Mucosa of descending colon (tissue), 3 donors: ENCODE measurements at places on chromosomes 6 and 20. TPM values are rescaled to one million over a fixed set of nuclear protein-coding genes. Genes with fewer than 3 reads are reported as not detected.

The TRDN gene
- total RNA-seq: 0.51 TPM

The VGLL2 gene
- not detected for total RNA-seq

The HEY2 gene
- total RNA-seq: 2.9 TPM

The CAGE1 gene
- total RNA-seq: not detected

The CTAGE9 gene
- not detected for total RNA-seq

The PLG gene
- total RNA-seq: not detected

The GRM1 gene
- total RNA-seq: 0.13 TPM

The RGS17 gene
- 0.43 TPM for total RNA-seq

The SOX18 gene
- total RNA-seq: 12.6 TPM

The DDO gene
- 3.5 TPM for total RNA-seq

The L3MBTL1 gene
- 6.4 TPM for total RNA-seq

The SDCBP2 gene
- total RNA-seq: 165 TPM

DNA sequence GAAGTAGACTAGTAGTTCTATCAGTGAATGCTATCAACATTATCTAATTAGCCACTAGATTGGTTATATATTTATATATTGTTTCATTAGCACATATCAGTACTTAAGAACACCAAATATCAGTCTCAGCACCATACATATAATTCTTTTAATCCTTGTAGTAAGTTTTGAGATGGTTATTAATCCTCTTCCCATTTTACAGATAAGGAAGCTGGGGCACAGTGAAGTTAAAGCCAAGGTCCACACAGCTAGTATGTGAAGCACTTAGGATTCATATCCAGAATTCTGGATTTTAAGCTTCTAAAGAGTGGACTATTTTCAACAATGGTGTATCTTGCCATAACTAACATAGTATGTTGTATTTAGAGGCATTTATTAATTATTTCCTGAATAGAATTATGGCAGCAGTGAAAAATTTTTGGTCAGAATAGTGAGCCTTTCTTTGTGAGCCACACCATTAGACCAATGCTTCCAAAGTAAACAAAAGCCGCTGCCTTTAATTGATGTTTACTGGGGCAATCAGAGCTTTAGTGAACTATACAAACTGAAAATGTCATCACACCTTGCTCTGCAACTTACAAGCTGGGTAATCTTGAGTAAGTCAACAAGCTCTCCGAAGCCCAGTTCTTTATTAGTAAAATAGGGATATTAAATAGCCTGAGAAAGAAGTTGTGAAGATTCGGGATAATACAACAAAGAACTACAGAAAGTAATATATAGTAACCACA lies 41.9 kb upstream of the HBS1L start:
- no peak for DNase-seq

DNA sequence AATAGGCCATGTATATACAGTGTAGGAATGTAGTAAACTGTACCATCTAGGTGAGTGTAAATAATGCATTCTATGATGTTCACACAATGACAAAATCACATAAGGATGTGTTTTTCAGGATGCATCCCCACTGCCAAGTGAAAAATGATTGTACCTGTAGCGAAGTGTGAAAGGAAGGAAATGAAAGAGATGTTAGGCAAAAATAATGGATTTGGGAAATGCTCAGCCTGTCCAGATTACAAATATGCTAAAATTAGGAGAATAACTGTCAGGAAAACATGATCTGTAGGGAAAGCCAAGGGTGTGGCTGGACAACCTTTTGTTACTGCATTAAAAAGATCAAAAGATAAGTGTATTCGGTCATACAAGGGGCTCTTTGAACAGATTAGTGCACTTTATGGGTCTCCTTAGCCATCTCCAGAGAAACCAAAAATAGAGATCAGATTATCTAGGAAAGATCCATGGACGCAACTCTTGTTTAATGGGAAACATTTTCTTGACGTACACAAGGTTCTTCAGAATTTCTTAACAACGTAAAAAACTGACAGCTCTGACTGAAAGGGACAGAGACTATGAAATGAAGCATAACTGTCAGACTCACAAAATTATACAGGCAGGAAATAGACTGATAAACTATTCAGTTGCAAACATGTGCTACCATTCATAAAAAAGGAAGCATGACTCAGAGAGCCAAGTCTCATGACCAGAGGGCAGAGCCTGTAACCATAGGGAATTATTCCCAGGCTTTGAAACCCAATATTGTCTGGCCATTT lies 253.6 kb upstream of the RAB32 start:
- peak; percentile 13 for DNase-seq

GRCh38 chr6:88650029-88650619 lies 313.3 kb downstream of the RNGTT start:
- no peak for DNase-seq

DNA sequence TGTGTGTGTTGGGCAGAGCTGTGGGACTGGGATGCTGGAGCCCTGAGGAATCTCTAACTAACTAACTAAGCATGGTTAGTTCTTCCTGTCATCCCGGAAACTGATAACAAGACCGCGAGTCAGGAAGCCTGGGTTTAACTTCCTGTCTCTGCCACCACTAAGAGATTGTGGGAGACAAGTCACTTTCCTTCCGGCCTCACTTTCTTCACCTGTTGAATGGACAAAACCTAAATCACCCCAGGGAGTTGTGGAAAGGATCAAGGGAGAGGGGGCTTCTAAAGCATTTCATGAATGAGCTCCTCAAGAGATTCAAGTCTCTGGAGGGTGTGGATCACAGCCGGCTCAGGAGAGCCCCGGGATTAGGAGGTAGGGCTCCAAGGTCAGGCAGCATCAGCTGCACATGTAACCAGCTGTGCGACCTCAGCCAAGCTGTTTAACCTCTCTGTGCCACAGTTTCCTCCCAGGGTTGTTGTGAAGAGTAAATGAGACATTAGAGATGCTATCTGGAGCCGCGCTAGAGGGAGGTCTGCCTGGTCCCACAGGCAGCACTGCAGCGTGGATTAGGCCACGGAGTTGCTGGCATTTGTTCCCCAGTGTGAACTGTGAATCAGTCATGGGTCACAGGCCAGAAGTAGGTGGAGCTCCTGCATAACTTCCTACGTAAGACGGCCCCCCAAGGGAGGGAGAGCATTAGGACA lies 105.1 kb downstream of the TOX2 start:
- no peak for DNase-seq

- no peak for DNase-seq
These were observed 54.8 kb upstream of the SPDEF start for GRCh38 chr6:34610819-34611477.

DNA sequence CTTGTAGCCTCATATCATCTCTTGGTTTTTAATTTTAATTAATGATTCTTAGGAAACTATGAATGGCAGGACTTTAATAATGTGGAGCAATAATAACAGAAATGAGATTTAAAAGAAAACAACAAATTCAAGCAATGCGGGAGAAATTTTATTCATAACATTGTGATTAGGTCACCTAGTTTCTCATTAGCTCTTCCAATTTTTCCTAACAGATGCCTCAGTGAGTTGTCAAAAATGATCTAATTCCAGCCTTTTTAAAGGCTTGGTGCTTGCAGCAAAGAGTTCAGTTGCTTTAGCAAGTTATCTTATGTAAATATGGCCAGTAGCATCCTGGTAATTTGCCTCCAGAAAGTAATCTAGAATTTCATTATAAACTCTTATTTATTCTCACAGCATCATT lies 20.4 kb downstream of the PDE7B start:
- no peak for DNase-seq

DNA sequence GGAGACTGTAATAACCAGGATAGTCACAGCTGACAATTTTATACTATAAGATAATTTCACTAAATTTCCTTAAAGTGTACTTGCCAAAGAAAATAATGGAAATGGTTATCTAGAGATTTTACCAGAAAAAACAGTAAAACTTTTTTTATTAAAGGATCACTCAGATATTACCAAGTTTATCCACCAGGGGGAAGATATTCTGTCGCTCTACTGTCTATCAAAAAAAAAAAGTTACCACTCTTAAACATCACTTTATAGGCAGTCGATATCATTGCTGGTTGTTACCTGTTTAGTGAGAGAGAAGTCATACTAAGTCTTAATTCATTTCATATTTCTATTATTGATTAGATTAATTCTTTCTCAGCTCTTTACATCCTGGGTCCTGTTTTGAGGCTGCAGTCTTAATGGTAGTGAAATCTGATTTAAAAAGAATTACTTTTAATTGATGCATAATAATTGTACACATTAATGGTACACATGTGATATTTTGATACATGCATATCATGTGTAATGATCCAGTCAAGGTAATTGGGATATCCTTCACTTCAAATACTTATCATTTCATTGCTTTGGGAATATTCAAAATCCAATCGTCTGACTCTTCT lies 18.9 kb downstream of the L3MBTL3 start:
- no peak for DNase-seq

- no peak for DNase-seq
These were observed 1.5 kb downstream of the AGPAT1 start for GRCh38 chr6:32174416-32174815.

GRCh38 chr20:50572938-50573777 lies 63.0 kb downstream of the PTPN1 start:
- no peak for DNase-seq

DNA sequence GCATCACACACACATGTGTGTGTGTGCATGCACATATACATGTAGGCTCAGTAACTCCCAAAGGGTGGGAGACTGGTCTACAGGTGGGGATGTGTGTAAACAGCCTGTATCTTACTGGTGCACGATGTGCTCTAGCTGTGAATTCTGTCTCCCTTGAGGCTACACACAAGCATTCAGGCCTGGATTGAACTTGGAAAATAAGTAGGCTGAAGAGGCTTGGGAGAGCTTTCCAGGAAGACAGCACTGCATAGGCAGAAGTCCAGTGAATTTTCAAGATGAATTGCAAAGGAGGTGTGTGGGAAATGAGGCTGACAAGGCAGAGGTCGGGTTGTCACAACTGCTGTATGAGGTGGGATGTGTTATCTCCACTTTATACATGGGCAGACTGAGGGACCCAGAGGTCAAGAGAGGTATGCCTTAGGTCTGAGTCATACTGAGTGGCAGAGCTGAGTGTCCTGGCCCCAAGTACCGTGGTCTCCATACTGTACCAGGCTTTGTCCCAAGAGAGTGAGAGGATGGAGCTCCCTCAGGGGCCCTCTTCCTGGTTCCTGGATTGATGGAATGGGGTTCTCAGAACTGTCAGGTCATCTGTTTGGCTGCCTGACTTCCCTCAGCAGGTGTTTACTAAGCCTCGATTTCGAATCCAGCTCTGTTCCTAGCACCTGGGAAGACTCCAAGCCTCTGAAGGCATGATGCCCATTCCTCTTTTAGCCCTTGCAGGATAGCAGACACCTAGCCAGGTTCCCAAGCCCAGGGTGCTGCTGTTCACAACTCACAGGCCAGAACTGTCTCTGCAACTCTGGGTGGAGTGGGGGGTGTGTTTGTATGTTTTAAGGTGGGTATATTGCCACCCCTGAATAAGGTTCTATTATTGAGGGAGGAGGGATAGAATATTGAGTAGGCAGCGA lies 14.4 kb downstream of the SNPH start:
- no peak for DNase-seq

DNA sequence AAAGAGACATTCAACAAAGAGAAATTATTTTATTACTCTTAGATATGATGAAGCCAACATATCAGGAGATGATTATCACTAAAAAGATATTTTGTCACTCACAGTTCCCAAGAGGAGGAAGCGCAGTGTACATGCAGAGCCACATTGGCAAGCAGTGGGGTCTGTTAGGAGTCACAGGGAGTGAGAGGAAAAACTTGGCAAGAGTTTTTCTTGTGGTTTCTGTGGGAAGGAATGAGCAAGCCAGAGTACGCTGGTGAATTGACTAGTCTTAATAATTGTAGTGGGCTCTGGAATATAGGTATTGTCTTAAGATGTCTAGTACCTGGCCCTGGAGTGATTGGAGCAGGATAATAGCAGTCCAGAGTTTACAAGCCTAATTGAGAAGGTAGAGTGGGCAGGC lies 1095.2 kb downstream of the GRIK2 start:
- no peak for DNase-seq

DNA sequence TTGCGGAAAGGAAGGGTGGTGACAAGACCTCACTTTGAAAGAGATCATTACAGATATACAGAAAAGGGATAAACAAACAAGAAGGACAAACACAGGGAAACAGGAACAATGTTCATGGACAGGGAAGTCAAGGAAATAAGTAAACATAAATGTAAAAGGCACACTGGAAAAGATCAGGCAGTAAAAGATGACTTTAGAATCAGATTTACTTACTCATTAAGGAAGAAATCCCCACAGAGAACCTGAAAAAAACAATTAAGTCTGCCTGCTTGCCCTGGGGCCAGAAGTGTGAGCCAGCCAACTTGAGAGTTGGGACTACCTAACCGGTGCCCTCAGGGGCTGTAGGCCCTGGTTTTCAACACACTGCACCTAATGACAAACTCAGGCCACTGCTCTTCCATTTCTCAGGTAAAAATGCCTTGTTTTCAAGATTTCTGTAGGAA lies 1.7 kb downstream of the APMAP start:
- DNase-seq: no peak

DNA sequence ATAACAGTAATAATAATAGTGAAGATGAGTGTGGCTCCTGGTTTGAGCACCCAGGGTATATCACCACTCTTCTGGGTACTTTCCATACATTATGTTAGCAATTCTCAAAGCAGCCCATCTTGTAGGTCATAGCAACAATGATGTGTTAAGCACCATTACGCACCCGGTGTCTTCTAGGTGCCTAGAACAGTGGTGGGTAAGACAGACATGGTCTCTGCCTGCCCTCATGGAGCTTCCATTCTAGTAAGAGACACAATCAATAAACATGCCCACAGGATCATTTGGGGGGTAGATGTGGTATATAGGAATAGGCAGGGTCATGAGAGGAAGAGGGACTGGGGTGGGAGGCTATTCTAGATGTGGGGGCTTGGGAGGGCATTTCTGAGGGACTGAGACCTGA lies 21.0 kb upstream of the OCSTAMP start:
- DNase-seq: no peak

DNA sequence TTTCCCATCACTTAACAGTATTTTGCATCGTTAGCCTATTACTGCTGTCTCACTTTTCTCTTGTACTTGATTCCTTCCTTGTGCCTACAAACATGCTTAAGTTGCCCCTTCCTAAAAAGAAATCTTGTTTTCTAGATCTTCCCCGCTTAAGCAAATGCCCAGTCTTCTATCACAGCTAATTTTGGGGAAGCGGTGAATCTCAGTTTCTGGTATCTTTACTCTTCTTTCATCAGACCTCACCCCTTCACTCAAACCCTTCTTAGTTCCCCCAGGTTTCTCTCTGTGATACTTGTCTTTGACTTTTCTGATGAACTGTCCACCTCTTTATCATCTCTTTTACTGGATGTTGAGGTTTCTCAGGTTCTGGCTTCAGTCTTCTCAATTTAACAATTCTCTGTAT lies 14.2 kb downstream of the VAPB start:
- DNase-seq: no peak

DNA sequence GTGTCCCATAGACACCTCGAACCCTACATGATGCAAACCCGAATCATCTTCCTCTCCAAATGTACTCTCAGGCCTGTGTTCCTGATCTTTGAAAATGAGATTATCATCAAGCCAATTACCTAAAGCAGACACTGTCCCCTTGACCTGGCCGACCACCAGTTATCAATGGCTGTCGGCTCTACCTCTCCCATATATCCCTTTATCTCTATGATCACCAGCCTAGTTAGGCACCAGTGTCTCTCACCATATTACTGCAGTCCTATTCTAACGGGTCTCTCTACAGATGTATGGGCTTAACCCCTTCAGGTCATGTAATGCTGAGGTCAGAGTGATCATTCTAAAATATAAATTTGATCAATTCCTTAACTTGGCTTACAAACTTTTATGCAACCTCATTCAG lies 234.9 kb upstream of the MARCKS start:
- DNase-seq: no peak

- DNase-seq: no peak
These were observed 44.4 kb downstream of the TSHZ2 start for GRCh38 chr20:53016534-53017042.

GRCh38 chr20:10306440-10307358 lies 88.1 kb downstream of the SNAP25 start:
- no peak for DNase-seq

GRCh38 chr6:131163886-131164285 lies 28.6 kb downstream of the AKAP7 start:
- no peak for DNase-seq
